ENCODE measurements at places on chromosomes 2 and 18. TPM values are rescaled to one million over a fixed set of nuclear protein-coding genes. Genes with fewer than 3 reads are reported as not detected.

GRCh38 chr2:98685930-98686887 is 44.7 kb downstream of the MGAT4A start:
- no peak for DNase-seq
- no peaks in the 10 kb centered on the region for H3K36me3 ChIP-seq
- H3K4me3 ChIP-seq, result no peak overlapping the region
- H3K27me3 ChIP-seq, result no peaks in the 10 kb centered on the region

DNA sequence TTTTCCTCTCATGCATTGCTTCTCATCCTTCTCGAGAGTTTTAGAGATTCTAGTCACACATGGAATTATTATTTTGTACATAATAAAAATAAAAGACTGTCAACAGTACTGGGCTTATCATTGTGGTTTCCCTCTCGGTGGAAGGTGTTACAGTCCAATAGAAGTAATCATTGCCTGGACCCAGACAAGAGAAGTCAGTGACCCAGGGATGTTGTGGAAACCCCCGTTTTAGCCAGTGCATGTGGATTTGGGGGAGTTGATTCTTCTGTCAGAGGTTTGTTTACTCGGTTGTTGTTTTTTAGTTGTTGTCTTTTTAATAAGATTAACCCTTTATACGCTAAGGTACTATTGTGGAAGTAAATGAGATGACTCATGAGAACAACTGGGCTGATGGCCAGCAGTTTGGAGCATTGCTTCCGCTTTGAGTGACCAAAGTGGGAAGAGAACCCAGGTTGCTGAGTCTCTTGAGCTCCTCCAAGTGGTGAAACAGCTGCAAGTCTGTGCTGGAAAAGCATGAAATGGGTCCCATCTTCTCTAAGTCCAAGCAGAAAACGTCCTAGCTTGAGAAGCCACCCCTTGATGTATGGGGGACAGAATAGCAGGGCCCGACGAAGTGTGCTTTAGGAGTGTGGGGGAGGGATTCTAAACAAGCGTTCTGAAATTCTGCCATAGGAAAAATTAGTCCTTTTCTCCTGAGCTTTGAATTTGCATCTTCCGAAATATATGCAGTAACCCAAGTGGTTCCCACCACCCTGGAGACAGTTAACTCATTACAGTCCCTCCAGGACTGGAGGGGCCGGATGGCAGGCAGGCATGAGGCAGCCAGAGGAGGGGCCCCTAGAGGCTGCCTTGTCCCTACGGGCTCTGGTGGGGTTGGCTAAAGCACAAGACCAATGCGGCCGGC is 61.8 kb upstream of the GPR45 start:
- peaks cover 12% of the 10 kb centered on the region for H3K4me1 ChIP-seq
- H3K27me3 ChIP-seq, result peaks cover 44% of the 10 kb centered on the region
- no peaks in the 10 kb centered on the region for H3K36me3 ChIP-seq
- no peak for DNase-seq

Gene FBXO48
- total RNA-seq, result 0.77 TPM

Gene TEKT4
- not detected for total RNA-seq

DNA sequence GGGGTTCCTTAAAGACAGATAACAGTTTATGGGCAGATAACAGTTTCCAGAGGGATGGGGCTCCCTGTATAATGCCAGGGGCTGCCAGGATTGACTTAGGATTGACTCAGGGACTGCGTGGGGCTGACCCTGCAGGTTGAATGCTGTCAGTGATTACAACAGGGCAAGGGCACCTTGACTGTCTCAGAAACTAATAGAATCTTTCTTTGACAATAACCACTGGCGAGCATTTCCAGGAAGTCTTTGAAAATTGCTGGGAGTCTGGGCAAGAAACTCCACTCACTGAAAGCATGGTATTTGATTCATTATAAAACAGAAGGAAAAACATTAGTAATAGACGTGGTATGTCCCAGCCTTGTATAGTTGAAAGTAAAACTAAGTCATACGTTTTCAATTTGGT is 101.0 kb downstream of the GPD2 start:
- peaks cover 20% of the 10 kb centered on the region for H3K4me1 ChIP-seq
- no peak for DNase-seq
- no peak overlapping the region for H3K4me3 ChIP-seq
- peaks cover 12% of the 10 kb centered on the region for H3K36me3 ChIP-seq
- no peaks in the 10 kb centered on the region for H3K27me3 ChIP-seq
- no peak overlapping the region for H3K27ac ChIP-seq

DNA sequence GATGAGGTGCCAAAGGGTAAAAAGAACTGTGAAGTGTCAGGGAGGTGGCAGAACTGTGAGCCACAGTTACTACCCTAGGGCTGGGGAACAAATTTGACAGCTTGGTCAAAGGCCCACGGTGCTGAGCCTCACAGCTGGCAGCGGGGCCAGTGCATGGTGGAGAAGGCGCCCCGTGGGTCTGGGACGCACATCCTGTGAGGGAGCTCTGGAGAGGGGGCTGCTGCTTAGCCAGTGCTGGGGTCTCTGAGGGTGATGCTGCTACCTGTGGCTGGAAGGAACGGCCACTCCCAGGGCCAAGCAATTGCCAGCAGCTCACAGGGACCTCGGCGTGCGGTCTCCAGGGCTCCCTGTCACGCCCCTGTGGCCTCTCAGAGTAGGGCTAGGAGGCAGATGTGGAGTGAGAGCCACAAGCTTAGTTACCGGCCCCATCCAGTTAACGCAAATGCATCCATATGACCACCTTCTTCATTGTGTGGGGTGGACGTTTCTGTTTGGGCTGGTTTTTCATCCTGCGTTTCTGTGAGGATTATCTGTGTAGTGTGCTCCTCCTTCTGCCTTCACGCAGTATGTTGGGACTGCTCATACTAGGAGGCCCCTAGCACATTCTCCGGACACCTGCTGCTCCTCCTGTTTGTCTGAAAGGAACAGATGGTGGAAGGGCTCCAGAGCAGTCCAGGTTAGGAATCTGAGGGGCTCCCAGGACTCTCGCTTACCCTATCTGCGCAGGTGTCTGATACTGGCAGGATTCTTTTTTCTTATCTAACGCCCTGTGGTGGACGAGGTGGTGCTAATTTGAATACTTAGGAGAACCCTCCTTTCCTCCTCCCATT is 26.0 kb downstream of the STK25 start:
- H3K27me3 ChIP-seq, result no peaks in the 10 kb centered on the region
- H3K4me3 ChIP-seq, result no peak overlapping the region
- H3K4me1 ChIP-seq, result no peaks in the 10 kb centered on the region
- peaks cover 3% of the 10 kb centered on the region for H3K36me3 ChIP-seq

Gene SLC40A1
- total RNA-seq, result 156 TPM

Gene ALPI
- total RNA-seq, result not detected

DNA sequence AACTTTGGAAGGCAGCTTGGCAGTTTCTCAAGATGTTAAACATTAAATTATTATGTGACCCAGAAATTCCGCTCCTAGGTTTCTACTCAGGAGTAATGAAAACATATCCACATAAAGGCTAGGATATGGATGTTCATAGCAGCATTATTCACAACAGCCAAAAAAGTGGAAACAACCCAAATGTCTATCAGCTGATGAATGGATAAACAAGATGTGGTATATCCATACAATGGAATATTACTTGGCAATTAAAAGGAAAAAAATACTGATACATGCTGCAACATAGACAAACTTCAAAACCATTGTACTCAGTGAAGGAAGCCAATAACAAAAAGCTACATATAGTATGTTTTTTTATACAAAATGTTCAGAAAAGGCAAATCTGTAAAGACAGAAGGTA is 12.4 kb upstream of the FAM228A start:
- peaks cover 44% of the 10 kb centered on the region for H3K36me3 ChIP-seq
- H3K27me3 ChIP-seq, result no peaks in the 10 kb centered on the region
- no peaks in the 10 kb centered on the region for H3K4me1 ChIP-seq
- no peak overlapping the region for H3K27ac ChIP-seq
- no peak overlapping the region for H3K4me3 ChIP-seq

- no peak for DNase-seq
- H3K36me3 ChIP-seq, result no peaks in the 10 kb centered on the region
- H3K27ac ChIP-seq, result no peak overlapping the region
- no peaks in the 10 kb centered on the region for H3K27me3 ChIP-seq
- H3K4me3 ChIP-seq, result no peak overlapping the region
Observed at GRCh38 chr2:79977792-79978191, 326.8 kb downstream of the LRRTM1 start.

DNA sequence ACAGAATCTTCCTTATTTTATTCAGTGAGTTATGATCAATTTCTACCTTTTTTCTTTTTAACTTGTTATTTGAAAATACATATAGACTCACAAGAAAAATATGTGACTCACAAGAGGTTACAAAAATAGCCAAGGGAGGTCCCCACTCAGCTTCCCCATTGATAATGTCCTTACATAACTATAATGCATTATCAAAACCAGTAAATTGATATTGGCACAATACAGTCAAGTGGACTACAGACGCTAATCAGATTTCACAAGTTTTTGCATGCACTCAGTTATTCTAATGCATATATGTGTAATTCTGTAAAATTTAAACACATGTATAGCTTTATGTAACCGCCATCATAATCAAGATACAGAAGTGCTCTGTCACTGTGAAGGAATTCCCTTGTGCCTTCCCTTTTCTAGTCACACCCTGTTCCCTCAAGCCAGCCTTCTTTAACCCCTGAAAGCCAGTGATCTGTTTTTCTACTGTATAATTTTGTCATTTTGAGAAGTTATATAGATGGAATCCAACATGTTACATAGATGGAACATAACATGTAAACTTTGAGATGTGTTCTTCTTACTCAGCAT is 118.4 kb downstream of the ALMS1 start:
- no peak overlapping the region for H3K27ac ChIP-seq
- H3K4me3 ChIP-seq, result no peak overlapping the region
- H3K27me3 ChIP-seq, result no peaks in the 10 kb centered on the region
- H3K36me3 ChIP-seq, result peaks cover 51% of the 10 kb centered on the region

DNA sequence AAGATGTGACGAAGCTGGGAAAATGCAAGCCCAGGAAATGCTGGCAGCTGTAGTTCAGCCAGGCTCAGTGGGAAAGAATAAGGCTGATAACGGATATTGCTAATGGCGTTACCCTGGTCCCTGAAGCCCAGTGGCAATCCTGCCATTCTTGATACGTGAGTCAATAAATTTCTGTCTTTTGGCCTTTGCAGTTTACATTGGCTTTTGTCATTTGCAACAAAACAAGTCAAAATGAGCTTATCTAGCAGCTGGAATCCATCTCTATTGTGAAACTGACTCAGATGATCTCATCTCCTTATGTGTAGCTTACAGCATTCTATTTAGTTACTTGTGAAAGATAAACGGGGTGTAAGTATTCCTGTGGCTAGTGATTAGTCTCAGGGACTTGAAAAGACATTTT is 43.8 kb downstream of the ARL6IP6 start:
- peak overlapping the region; percentile 8 for H3K27ac ChIP-seq
- no peak for DNase-seq
- H3K36me3 ChIP-seq, result peaks cover 7% of the 10 kb centered on the region

GRCh38 chr2:6641956-6642355 is 223.8 kb downstream of the CMPK2 start:
- no peak for DNase-seq
- H3K4me1 ChIP-seq, result peaks cover 18% of the 10 kb centered on the region
- peaks cover 9% of the 10 kb centered on the region for H3K27me3 ChIP-seq
- no peaks in the 10 kb centered on the region for H3K36me3 ChIP-seq
- no peak overlapping the region for H3K4me3 ChIP-seq
- no peak overlapping the region for H3K27ac ChIP-seq

Gene FN1
- total RNA-seq, result 896 TPM

- H3K36me3 ChIP-seq, result no peaks in the 10 kb centered on the region
- no peak overlapping the region for H3K27ac ChIP-seq
- peaks cover 3% of the 10 kb centered on the region for H3K4me1 ChIP-seq
- no peak for DNase-seq
- H3K4me3 ChIP-seq, result no peak overlapping the region
Observed at GRCh38 chr2:20398956-20399567, 47.8 kb upstream of the RHOB start.

- no peak for DNase-seq
- no peak overlapping the region for H3K4me3 ChIP-seq
- no peaks in the 10 kb centered on the region for H3K4me1 ChIP-seq
- H3K36me3 ChIP-seq, result peaks cover 64% of the 10 kb centered on the region
- no peaks in the 10 kb centered on the region for H3K27me3 ChIP-seq
- H3K27ac ChIP-seq, result no peak overlapping the region
Observed at GRCh38 chr2:86028766-86029381, 76.8 kb downstream of the POLR1A start.

GRCh38 chr2:164110515-164110914 is 374.7 kb upstream of the FIGN start:
- DNase-seq, result no peak
- H3K27me3 ChIP-seq, result no peaks in the 10 kb centered on the region
- no peak overlapping the region for H3K27ac ChIP-seq
- H3K4me3 ChIP-seq, result no peak overlapping the region
- peaks cover 11% of the 10 kb centered on the region for H3K4me1 ChIP-seq
- H3K36me3 ChIP-seq, result no peaks in the 10 kb centered on the region

GRCh38 chr2:235314371-235314930 is 179.4 kb upstream of the AGAP1 start:
- H3K27me3 ChIP-seq, result no peaks in the 10 kb centered on the region
- no peak for DNase-seq
- peaks cover 1% of the 10 kb centered on the region for H3K4me1 ChIP-seq
- H3K27ac ChIP-seq, result no peak overlapping the region

Gene LONRF2
- 13.7 TPM for total RNA-seq

Gene RASGRP3
- total RNA-seq, result 0.58 TPM

DNA sequence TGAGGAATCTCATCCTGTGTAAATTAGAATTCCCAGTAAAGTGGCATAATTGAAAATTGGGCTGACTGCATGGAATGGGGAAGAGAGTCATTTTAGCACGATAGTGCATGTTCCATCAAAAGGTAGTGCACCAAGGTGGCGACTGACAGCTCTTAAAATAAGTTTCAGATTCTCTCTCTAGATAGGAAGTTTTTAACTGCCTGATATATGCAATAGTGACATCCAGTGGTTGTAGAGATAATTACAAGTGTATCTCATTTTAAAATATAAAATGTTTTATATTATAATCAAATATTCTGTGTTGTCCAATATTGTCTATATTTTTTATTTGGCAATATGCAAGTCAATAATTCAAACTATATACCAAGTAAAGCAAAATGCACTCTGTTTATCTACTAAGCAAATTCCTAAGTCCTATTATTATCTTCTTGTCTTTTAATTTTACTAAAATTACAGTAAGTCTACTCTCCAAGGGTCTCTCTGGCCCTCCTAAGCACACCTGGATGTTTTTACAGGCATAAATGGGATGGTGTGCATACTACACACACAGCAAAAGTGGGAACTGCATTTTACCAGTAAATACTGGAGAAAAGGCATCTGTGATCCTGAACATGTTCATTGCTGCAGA is 397.7 kb upstream of the HNRNPA3 start:
- H3K27me3 ChIP-seq, result peaks cover under 1% of the 10 kb centered on the region
- DNase-seq, result no peak
- peaks cover 39% of the 10 kb centered on the region for H3K4me1 ChIP-seq
- no peak overlapping the region for H3K4me3 ChIP-seq
- no peaks in the 10 kb centered on the region for H3K36me3 ChIP-seq

Gene LIMS4
- total RNA-seq, result 1.2 TPM

DNA sequence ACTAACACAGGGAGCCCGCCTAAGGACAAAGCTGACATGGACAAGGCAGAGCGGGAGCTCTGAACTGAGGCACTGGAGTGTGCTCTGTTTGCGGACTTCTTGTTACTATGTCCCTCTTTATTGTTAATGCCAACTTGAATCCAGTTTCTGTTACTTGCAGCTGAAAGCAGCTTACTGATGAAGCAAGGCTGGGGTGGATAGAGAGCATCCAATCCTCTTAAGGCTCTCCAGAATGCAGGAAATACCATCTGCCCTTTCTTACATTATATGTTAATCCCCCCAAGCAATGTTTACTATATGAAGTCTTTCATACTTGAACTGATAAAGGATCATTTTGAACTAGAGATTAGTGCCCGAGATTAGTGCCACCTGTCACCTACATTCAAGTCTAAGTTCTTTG is 9.4 kb downstream of the FAM210A start:
- no peak for DNase-seq
- H3K27me3 ChIP-seq, result no peaks in the 10 kb centered on the region
- no peak overlapping the region for H3K27ac ChIP-seq
- no peaks in the 10 kb centered on the region for H3K36me3 ChIP-seq

Gene SLC38A11
- 0.59 TPM for total RNA-seq
